ENCODE measurements at places on chromosomes 3 and 15.
A peak's percentile ranks its signal among the peaks of the same experiment; 100 is the strongest.

- no peak for DNase-seq
Measured at GRCh38 chr3:47419083-47420043, 38.5 kb downstream of the PTPN23 start.

DNA sequence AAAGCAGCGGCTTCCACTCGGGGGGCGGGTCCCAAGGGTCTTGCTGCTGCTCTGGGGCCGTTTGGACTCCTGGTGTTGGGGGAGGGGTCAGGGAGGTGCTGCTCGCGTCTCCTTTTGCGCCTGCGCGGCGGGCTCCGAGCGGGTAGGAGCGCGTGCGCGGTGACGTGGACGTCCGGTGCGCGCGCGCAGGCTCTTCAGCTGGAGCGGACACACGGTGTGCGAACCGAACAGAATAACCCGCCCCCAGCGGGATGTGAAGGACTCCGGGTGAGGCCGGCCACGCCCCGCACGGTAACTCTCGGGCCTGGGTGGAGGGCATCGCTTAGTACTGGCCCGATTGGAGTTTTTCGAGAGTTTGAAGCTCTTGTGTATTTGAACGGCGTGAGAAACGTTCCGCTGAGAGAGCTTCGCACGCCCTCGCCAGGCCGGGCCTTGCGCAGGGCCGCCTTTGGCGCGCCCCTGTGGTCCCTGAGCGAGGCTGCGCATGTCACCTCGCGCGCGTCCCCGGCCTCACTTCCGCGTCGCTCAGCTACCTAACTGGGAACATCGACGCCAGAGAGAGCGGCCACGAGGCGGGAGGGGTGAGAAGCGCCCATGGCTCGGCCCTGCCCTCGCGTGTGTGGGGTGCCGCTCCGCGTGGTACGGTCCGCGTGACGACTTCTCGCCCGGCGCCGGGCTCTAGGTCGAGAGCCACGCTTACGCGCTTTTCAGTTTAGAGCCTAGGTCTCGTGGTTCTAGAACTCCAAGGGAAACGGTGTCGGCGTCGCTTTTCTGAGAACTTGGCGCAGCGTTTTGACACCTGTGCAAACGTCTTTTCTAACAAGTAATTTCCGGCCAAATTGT is at the start of gene MGA:
Gene MGA, plus strand, starts transcription at position 171 of the 843 bp plus-strand sequence.
- peak; percentile 94 for DNase-seq

DNA sequence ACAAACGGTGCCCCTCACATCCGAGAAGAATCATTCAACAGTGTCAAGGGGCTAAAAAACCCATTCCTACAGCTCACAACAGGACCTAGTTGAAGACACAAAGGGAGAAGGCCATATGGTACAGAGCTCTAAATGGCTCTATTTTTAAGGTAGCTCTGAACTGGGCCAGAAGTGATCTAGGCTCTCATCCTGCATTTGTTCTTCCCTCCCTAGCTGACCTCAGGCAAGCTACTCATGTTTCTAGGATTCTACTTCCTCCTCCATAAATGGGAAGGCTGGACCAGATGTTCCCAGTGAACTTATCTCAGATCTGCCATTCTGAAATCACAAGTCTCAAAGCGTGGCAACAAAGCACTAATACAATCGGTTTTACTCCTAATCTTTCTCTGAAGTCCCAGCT is 62.3 kb downstream of the CPNE4 start:
- DNase-seq, result no peak

- DNase-seq, result no peak
Measured at GRCh38 chr3:146161663-146162002, 649 bp upstream of the PLOD2 start.

GRCh38 chr15:73879426-73879825 is 6.1 kb downstream of the TBC1D21 start:
- no peak for DNase-seq

GRCh38 chr3:71355037-71355436 is 228.5 kb downstream of the FOXP1 start:
- no peak for DNase-seq

DNA sequence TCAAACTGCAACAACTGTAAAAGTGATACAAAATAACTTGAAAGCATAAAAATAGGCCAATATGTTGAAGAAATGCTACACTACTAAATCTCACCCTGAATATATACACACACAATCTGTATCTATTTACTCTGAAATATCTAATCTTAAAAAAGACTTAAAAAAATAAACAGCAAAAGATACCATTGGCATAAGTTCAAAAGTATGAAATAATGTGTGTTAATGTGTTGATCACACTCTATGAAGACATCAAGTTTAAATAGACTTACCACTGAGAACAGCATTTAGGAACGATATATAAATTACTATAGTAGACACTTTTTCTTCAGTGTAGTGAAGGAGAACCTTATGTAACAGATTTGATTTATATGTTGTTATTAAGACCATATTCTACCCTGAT is 14.1 kb upstream of the SATB1 start:
- no peak for DNase-seq

GRCh38 chr3:117719316-117719926 is 1009.8 kb downstream of the TUSC7 start:
- DNase-seq, result no peak

GRCh38 chr3:140164922-140165590 is 230.1 kb downstream of the CLSTN2 start:
- no peak for DNase-seq

- DNase-seq, result no peak
Measured at GRCh38 chr3:107962946-107963345, 127.9 kb downstream of the CD47 start.

DNA sequence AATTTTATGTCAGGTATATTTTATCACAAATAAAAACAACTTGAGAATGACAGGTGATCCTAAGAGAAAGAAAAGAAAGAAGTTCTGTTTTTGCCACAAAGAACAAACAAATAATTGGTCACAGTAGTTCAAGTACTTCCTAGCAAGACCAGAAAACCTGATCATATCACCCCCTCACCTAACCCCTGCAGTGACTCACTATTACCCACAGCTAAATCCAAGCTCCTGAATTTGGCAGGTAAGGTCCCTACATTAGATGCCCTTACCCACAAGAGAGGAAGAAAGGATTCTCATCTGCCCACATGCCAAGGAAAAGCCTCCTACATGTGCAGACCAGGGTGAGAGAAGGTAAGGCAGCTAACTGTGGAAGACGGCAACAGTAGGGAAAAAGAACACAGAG is 4.4 kb downstream of the SSUH2 start:
- no peak for DNase-seq

- peak; percentile 76 for DNase-seq
Measured at GRCh38 chr15:91866971-91867372, 13.5 kb downstream of the SLCO3A1 start.

DNA sequence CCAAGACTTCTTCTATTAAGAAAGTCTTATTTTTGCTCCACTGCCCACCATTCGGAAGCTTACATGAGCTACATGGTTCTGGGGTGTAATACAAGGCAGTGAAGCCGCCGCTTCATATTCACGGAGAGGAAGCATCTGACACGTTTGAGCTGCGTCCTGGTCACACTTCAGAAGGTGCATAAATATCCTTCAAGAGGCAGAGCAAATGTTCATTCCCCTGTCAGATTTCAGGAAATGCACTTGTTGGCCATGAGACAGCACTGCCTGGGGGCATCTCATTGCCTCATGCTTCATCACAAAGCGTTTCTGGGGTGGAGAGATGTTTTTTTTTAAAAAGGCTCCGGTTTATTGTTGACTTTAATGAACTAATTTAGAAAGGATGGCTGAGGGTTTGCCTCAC is 119.9 kb downstream of the CADPS start:
- no peak for DNase-seq

GRCh38 chr3:97658668-97659285 is 105.8 kb upstream of the ARL6 start:
- no peak for DNase-seq

GRCh38 chr15:29126821-29127461 is 142.7 kb downstream of the NSMCE3 start:
- no peak for DNase-seq

DNA sequence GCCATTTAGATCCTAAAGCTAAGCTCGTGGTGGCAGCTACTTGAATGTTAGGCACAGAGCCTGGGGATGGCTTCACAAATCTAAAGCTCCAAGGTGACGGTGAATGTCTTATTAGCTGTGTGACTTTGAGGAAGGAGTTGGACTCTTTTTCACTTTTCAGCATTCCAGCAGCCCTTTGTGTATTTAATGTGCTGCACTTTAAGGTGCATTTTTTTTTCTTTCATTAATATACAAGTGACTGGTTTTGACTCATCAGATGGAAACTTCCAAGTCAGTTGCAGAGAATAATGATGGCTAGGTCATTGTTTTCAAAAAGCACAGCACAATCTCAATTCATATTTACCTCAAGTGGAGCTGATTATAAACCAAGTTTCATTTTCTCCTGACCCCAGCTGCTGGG is 55.8 kb downstream of the TMED3 start:
- DNase-seq, result no peak

DNA sequence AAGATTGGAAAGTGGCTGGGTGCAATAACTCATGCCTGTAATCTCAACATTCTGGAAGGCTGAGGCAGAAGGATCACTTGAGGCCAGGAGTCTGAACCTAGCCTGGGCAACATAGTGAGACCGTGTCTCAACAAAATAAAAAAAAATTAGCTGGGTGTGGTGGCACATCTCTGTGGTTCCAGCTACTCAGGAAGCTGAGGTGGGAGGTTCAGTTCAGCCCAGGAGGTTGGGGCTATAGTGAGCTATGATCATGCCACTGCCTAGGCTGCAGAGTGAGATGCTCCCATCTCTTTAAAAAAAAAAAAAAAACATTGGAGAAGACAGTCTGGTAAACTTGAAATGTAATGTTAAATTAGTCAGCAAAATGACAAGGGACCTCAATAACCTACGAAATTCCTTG is 57.9 kb downstream of the STAG1 start:
- no peak for DNase-seq

- no peak for DNase-seq
Measured at GRCh38 chr3:95289295-95289694, 1226.4 kb downstream of the NSUN3 start.

DNA sequence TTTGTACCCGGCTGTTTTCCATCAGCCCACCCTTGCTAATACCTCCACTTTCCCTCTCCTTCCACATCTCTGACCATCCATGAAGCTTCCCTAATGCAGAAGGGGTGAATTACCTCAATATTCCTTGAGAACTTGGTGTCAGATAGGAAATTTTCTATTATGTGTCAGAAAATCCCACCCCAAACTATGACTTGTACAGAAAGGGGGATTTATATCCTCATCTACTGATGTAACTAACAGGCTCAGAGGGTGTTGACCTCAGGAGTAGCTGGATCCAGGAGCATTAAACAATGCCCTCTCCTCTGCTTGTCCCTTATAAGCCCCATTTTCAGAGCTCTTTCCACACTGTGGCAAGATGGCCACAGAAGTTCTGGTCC is 242.8 kb upstream of the TLE3 start:
- DNase-seq, result no peak

DNA sequence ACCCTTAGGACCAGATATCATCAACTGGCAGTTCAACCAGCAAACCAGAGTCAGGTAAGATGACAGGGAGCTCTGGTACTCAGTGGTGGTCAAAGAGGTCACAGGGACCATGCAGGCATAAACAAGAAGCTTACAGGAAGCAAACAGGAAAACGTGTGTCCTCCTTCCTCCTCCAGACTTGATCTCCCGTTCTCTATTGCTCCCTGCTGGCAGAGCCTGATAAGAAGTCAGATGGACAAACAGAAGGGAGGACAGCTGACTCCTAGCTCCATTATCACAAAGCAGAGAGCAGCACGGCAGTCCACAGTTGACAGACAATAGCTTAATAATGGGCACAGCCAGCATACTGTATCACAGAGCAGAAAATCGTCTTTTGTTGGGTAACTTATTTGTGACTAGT is 156.5 kb upstream of the SLC2A2 start:
- DNase-seq, result no peak

- DNase-seq, result no peak
Measured at GRCh38 chr3:111538681-111539083, 3.3 kb upstream of the CD96 start.

GRCh38 chr15:63930034-63930433 is 96.3 kb upstream of the HERC1 start:
- DNase-seq, result peak; percentile 59

- no peak for DNase-seq
Measured at GRCh38 chr15:99568625-99569352, 3.0 kb downstream of the MEF2A start.

- DNase-seq, result no peak
Measured at GRCh38 chr15:39144613-39145499, 436.0 kb upstream of the THBS1 start.

- DNase-seq, result no peak
Measured at GRCh38 chr3:40752492-40752891, 227.7 kb downstream of the ZNF621 start.

DNA sequence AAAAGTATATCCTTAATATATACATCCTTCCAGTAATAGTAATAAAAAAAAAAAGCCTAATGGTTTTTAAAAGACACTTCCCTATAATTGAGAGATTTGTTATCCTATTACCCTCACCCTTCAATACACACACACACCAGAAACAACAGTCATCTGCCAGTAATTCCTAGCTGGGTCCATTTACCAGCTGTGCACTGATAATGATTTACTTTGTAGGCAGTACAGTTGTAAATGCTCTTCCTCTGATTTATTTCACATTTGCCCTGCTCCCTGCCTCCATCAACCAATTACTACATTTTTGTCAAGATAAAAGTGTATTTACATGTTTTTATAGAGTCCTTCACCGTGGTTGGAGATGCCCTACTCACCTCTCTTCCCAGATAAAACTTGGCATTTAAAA is 12.4 kb downstream of the TPM1 start:
- DNase-seq, result no peak

DNA sequence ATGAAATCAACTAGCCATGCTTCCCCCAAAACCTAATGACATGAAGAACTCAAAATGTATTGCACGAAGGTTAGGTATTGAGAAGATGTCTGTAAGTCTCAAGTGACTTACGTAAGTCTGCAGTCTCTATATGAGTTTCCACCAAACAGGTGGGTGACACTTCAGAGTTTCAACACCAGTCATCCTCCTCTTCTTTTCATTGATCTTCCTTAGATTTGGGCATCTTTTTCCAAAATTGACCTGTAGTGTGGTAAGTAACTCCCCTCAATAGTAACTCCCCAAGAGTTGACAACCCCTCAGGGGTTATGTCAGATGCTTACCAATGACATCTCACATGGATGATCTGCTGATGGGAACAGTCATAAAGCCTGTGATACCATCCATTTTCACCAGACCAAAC is 46.1 kb downstream of the GPR176 start:
- DNase-seq, result no peak

- DNase-seq, result no peak
Measured at GRCh38 chr15:48681353-48681752, 35.8 kb upstream of the FBN1 start.

GRCh38 chr3:106703524-106703923 is 673.7 kb upstream of the CCDC54 start:
- no peak for DNase-seq

DNA sequence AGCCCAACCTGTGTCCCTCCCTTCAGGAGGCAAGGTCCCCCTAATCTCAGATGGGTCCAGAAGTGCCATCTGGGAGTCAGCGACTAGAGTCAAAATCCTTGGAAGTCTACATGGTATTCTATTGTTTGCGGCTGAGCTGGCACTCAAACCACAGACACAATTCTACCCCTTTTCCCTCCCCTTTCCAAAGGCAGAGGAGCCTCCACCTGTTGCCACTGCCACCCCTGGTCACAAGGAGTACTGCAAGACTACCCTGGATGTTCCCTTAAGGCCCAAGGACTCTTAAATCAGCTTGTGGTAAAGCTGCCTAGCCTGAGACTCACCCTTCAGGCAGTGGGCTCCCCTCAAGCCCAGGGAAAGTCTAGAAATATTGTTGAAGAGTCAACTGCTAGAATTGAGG is 4.3 kb upstream of the OR5H6 start:
- no peak for DNase-seq

- no peak for DNase-seq
Measured at GRCh38 chr3:12479919-12480427, 4.3 kb upstream of the TSEN2 start.
